ENCODE measurements at places on chromosomes 12 and 14.

DNA sequence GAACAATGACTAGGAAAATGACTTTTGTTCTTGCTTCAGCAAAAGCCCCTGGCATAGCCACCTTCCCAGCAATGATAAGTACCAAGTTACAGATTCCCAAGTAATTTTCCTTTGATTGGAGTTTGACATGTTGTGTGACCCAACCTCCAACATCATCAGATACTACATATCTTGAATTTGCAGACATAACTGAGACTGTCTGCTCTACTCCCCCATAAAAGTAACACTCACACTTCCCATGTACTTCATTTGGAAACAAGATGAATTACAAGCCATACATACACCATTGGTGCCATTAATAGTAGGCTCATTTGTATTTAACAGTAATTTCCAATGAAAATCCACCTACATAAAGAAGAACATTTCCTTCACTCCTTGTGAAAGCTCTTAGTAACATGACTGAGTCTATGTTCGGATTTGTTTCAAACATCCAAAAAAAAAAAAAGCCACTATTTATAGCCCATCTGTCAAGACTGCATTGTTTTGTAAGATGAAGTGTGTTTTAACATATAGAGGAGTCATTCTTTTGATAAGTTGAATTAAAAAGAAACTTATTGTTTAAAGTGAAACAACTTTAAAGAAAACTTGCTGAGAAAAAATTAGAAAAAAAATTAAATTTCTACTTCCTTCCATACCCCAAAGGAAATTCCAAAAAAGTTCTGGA is 12.0 kb upstream of the SLCO1A2 start:
- no peak for DNase-seq

GRCh38 chr14:52391881-52392615 is 77.9 kb downstream of the PTGER2 start:
- DNase-seq: no peak

DNA sequence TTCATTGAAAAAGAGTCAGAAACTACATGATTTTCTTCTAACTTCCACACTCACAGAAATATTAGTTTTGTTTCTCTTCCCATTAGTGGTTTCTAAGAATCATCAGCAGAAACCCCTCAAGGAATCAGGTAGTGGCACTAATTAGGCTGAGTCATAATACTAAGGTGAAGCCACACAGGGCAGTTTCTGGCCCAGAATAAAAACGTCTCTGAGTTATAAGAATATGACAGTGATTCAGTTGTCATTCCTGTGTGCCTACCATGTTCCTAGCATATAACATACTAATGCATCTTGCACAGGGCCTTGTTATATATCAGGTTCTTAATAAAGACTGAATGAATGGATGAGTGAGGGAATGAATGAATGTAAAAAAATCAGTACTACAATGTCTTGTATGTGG is 206.0 kb upstream of the PLEKHG7 start:
- DNase-seq: no peak

DNA sequence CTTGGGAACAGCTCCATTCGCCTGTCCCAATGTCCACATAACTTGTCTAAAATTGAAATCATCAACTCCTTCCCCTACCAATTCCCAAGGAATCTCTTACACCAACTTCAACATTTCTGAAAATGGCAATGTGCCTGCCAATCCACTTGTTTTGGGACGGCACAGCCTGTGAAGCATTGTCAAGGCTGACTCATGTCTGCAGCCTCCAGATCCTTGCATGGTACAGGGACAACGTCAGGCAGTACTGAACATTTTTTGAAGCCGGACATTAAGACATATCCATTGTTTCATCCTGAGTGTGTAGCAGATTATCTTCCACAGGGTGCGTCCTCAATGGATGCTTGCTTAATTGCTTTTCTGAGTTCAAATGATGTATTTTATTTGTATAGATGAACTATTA is 794.1 kb downstream of the BCL11B start:
- no peak for DNase-seq

DNA sequence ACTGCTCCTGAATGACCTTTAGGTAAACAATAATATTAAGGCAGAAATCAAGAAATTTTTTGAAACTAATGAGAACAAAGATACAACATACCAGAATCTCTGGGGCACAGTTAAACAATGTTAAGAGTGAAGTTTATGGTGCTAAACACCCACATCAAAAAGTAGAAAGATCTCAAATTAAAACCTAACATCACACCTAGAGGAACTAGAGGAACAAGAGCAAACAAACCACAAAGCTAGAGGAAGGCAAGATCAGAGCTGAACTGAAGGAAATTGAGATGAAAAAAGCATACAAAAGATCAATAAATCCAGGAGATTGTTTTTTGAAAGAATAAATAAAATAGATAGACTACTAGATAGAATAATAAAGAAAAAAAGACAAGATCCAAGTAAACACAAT is 7.2 kb downstream of the OR8S1 start:
- peak; percentile 4 for DNase-seq

DNA sequence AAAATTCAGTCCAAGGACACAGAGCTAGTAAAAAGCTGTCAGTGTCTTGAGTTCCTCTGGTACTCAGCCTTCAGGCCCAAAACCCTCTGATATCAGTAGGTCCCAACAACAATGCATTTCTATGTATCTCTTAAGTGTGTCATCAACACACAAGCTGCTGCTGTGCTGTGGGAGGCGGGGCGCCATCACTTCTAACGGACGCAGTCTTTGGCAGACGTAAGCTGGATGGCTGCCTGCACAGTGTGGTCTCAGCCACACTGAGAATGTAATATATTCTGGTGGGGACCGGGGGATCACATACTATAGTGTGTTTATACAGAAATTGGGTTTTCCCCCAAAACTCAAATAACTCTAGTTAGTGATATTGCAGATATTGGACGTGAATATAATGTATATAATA is 123.9 kb downstream of the SUDS3 start:
- DNase-seq: no peak

GRCh38 chr14:65461730-65462129 is 49.2 kb downstream of the FUT8 start:
- DNase-seq: no peak

GRCh38 chr14:104639885-104640548 is 35.4 kb upstream of the TMEM179 start:
- DNase-seq: peak; percentile 39

DNA sequence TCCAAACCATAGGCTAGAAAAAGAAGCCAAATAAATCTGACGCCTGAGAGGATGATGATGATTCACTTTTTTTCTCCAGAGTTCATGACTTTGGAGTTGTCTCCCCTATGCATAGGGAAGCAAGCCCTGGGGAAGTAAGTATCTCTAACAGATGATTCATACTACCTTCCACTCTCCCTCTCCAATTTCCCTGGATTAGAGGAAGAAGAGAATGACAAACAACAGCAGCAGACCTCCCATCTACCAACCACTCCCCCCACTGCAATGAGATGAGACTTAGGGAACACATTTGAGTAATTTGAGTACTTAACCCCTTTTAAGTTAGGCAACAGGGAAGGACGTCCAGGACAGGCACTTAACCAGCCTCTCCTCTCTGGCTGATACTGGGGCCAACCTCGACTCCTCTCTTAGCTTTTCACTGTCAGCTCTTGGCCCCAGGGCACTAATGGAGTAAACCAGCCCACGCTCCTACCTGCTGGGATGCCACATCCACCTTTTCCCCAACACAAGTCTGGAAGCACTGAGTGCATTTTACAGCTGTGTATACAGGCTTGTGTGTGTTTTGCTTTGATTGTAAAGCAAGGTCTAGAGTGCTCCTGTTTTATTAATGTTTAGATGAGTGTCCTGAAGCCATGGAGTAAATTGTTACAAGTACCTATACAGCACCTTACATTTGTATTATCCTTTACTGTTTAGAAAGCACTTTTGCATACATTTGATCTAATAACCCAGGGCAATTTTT is 180.7 kb downstream of the PHLDA1 start:
- no peak for DNase-seq

All from CD4-positive, alpha-beta T cell treated with Interleukin-21 for 1 hour (primary cell).